ENCODE measurements at places on chromosomes 1 and 21.
A peak's percentile ranks its signal among the peaks of the same experiment; 100 is the strongest.

DNA sequence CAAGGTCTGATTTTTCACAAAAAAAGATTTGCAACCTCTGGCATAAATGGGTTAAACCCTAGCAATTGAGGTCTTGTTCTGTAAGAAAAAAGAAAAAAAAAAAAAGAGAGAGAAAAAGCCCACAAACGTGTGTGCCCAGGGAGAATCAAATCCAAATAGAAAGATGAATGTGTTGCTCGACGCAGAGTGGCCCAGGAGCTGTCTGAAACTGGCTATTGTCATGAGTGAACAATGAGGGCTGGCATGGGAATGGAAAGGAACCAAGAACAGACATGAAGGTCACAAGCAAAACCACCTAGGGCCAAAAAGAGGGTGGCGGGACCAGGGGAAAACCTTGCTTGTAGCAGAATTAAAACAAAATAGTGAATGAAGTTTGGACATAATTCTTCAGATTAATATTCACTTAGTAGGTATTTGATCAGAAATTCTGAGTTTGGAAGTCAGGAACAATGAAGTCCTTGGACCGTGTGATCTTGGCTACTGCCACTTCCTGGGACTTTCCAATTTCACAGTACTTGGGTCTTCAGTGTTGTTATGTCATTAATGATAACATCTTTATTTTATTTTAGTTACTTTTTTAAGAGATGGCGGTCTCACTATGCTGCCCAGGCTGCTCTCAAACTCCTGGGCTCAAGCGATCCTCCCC is 3.1 kb downstream of the ENO1 start:
- ATAC-seq, result no peak

DNA sequence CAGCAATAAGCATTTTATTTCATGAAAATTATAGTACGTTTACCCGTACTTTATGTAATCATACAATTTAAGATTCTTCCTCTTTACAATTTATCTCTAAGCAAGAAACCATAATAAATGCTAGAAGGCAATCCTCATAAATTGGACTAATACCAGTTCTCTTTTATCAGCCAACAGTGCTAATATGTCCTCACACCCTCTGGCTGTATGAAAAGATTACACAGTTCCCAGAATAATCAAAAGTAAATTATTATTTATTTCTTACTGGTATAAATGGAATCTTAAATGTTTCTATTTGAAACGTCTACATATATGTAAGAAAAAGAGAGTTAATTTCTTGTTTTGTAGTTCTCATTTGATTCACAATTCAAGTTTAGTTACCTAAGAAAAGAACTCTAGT is 3.1 kb upstream of the CDKN2C start:
- ATAC-seq, result no peak

DNA sequence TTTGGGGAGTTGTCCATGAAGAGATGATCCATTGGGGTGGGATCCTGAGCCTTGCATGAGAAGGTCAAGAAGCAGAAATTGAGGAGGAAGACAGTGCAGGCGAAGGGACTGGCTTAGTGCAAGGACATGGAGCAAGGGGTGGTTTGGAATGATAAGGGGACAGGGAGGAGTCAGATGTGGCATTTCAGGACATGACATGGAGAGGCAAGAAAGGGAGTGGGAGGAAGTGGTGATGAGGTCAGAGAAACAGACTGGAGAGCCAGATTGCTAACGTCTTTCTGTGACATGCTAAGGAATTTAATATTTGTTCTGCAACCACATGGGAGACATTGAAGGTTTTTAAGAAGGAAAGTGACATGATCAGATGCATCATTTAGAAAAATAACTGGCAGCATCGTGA is 346.8 kb upstream of the FMN2 start:
- no peak for ATAC-seq

DNA sequence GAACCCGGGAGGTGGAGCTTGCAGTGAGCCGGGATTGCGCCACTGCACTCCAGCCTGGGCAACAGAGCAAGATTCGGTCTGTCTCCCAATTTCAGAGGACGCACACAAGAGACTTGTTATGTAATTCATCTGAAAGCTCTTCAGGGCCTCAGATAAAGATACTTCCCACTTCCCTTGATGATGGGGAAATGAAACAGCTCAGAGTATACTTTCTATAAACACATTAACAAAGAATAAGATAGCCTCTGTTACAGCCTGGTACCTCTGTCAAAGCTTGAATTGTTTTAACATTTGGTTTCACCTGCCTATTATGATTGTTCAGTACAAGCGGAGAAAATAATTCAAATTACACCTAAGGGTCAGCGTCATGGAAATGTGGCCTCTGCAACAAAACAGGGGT is 622.9 kb upstream of the ADGRL4 start:
- ATAC-seq, result peak; percentile 77

DNA sequence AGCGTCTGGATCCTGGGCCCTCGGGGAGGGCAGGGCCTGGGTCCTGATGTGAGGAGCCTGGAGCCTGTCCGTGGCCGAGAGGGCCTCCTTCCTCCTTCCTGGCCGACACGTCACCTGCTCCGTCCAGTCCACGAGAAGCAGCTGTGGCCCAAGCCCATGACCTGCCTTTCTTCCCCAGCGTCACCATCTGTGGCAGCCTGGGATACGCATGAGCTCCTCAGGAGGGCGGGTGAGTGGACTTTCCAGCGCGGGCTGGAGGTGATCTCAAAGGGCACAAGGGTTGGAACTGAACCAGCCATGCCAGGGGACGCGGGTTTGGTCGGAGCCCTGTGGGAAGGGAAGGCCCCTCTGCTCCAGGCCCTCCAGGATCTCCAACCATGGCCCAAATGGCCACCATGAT is 90.4 kb downstream of the DHRS3 start:
- ATAC-seq, result no peak

GRCh38 chr1:205811660-205812059 is 1.3 kb downstream of the SLC41A1 start:
- no peak for ATAC-seq

DNA sequence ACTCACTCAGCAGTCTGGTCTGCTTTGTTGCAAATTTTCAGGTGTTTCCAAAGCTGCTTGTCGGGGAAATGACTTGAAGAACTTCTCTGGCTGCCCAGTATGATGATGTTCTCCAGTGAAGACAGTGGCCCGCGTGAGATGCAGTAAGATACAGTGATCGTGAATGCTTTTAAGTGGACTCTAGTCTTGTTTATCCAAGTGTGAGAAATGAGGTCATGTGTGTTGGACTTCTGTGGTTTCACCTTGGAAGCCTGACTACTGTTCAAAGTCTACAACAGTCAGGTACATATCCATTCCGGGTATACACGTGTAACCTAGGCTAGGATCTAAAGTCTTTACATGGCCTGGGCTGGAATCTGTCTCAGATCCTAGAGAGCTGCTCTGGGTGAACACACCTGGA is 29.1 kb downstream of the ZNF695 start:
- ATAC-seq, result no peak

DNA sequence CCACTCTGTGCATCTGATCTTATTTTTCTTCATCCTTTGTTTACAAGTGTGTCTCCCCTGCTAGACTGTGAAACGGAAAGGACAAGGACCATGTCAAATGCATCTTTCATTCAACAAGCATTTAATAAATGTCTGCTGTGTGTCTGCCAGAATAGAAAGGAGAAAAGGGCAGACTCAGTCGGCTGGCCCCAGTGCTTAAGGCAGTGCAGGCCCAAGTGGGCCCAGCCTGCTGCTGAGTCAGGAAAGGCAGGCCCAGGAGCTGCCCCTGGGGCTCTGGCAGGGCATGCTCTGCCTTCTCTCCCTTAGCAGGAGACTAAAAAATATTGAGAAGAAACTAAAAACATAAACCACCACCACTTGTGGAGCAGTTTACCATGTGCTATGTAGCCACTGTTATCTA is 38.1 kb downstream of the PLEKHA6 start:
- no peak for ATAC-seq

DNA sequence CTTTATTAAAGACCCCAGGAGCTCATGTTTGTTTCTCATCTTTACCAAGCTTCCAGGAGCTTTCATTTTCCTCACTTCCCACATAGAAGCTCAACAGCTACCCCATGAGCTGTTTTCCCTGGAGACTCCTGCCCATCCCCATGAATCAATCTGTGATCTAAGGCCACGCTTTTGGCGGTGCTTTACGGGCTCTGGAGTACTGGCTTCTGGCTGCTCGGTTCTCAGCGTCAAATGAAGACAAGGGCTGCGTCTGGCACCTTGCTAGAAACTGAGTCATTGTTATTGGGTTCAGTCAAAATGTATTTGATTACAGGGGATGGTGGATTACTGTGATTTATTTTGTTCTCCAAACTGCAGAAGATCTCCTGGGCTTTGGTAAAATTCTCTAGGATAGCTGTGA is 39.9 kb downstream of the ACP6 start:
- ATAC-seq, result no peak

DNA sequence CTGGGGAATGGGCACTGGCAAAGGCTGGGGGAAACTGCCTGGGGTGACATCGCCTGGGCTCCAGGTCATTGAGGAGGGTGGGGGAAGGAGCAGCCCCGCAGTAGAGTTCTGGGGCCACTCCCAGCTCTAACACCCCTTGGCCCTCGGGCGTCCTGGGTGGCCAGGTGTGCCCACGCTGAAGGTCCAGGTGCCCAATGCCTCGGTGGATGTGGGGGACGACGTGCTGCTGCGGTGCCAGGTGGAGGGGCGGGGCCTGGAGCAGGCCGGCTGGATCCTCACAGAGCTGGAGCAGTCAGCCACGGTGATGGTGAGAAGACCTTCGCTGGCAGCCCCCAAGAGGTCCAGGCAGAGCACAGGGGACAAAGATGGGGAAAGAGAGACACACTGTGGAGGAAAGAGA is 7.7 kb downstream of the NTRK1 start:
- ATAC-seq, result no peak

DNA sequence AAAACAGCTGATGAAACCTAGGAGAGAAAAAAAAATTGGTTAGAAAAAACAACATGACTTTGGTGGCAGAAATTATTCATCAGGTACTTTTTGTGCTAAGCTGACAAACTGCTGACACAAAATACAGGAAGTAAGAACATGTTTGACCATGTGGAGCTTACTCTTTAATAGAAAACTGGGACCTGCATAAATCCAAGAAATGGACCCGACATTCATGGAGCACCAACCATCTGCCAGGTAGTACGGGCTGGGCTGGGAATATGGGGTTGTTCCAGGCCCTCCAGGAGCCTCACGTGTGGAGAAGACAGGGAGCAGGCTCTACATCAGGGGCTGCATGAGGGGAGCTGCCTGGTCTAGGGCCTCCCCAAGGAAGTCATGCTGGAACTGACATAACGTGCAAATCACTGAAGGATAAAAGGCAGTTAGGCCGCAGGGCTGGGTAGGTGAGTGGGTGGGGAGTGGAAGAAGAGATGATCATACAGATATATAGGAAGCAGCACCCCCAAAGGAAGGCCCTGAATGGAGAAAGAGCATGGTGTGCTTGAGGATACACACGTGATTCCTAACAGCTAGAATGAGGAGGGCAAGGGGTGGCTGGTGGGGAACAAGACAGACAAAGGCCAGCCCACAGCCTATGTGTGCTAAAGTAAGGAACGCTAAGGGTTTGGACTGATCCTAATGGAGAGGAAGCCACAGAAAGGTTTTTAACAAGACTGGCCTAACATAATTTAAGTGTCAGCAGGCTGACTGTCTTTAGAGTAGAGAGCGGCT is 26.1 kb downstream of the CD58 start:
- peak; percentile 91 for ATAC-seq

- no peak for ATAC-seq
Observed at GRCh38 chr1:221069986-221070385, 190.7 kb downstream of the HLX start.

DNA sequence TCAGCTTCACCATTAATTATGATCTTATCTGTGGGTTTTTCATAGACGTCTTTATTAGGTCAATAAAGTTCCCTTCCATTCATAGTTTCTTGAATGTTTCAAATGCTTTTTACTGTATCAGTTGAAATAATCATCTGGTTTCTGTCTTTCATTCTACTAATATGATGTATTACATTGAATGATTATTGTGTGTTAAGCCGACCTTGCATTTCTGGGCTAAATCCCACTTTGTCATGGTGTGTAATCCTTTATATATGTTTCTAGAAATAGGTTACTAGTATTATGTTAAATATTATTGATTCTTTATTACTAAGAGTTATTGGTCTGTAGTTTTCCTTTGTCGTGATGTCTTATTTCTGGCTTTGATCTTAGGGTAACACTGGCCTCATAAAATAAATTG is 134.9 kb downstream of the FASLG start:
- ATAC-seq, result no peak

DNA sequence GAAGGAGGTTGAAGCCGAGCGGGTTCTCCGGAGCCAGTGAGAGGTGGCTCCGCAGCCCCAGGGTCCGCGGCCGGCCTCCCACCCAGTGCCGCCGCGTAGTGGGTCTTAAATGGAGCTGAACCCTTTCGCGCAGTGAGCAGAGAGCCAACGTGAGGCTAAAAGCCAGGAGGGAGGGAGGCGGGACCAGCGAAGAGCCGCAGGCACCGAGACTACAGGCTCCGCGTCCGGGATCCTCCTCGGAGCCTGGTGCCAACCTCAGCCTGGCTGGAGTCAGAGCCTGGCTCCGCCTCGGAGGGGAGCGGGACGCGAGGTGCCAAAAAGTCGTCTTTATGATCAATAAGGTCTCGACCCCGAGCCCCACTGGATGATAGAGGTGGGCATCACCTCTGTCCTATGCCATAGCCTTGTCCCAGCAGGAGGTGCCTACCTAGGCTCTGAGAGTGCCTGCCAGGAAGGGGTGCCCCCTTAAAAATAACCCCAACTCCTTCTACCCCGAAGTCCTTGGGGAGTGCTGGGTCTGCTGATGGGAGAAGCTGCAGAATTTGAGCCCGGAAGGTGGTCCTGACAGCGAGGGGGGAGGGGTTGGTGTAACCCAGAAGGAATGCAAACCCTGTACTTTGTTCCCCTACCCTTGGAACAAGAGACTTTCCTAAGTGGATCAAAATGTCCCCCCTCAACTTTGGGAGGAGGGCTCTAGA is 1.6 kb downstream of the IGSF21 start:
- ATAC-seq, result no peak

- ATAC-seq, result no peak
Observed at GRCh38 chr1:41663671-41664400, 179.4 kb upstream of the EDN2 start.

- no peak for ATAC-seq
Observed at GRCh38 chr1:100328133-100328532, 24.2 kb upstream of the CDC14A start.

GRCh38 chr21:44525391-44526095 is 14.5 kb downstream of the KRTAP10-1 start:
- no peak for ATAC-seq

GRCh38 chr1:221841251-221841982 is 99.5 kb upstream of the DUSP10 start:
- no peak for ATAC-seq

DNA sequence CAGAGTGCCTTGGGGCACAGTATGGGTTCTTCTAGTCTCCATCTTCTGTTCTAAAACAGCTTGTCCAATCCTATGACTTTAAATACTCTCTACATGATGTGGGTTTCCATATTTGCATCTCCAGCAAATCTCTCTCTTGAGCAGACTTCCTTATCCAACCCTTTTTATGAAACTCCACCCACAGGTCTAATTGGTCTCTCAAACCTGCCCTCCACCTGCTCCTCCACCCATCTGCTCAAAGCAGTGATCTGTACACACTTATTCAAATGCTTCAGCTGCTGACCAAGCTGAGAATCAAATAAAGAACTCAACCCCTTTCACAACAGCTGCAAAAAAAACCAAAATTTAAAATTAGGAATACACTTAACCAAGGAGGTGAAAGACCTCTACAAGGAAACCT is 11.5 kb downstream of the MCOLN2 start:
- ATAC-seq, result peak; percentile 58

- ATAC-seq, result no peak
Observed at GRCh38 chr1:65924471-65924870, 131.8 kb downstream of the PDE4B start.

All from stimulated activated memory B cell treated with anti-CD40 and anti-IgM and Interleukin-4, amounts not matched to agents 10 μg/mL and 1 μg/mL and 100 μg/mL, for 72 hours (primary cell).